ENCODE measurements at places on chromosomes 7 and 10.

- DNase-seq, result no peak
Measured at GRCh38 chr7:123622660-123623386, 21.2 kb downstream of the ASB15 start.

DNA sequence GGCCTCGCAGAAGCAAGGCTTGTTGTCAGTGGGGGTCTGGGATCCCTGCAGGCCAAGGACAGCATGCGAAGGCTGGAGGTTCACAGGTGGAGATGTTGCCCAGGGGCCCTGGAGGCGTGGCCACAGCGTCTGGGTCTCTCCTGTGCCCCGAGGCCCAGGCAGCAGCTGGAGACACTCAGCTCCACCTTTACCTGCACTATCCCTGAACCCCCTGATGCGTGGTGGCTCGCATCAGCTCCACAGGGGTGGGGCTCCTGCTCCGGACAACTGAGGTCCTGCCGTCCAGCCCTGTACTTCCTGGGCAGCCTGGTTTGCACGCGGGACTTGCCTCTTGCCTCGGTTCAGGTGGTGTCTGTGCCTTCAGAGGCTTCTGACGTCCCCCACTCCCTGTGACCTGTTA is 54.6 kb upstream of the ZNF32 start:
- no peak for DNase-seq

- no peak for DNase-seq
Measured at GRCh38 chr10:49649936-49650723, 29.3 kb upstream of the C10orf53 start.

GRCh38 chr10:7649673-7650300 is 17.0 kb downstream of the ITIH5 start:
- no peak for DNase-seq

DNA sequence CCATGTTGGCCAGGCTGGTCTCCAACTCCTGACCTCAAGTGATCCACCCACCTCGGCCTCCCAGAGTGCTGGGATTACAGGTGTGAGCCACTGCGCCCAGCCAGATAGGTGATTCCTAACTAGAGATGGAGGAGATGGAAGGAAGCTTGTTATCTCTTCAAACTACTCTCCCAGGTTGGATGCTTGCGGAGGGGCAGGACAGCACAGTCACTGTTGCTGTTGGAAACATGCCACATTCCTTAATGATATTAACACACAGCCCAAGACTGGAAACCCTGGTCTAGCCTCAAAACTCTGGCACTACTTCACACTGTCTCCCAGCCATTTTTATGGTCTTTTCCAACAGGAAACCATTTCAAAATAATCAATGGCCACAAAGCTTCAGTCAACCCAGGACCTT is 468.8 kb upstream of the NRP1 start:
- DNase-seq, result no peak
